Substantia nigra (tissue), 51 donors: ENCODE measurements at places on chromosomes 6 and 20.

DNA sequence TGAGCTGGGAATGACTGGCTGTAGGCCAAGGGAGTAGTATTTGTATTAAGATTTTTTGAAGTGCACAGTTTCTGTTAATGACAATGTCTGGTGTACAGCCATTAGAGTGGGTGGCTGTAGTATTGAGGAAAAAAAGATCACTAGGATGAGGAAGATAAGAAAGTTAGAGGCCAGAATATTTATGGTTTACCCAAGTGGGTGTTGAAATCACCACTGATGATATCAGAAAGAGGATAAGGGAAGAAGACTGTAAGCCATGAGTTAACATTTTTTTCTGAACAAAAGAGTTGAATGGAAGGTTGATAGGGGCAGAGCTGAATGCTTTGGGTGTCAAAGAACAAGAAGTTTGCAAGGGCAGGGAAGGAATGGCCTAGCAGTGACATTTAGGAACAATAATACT lies 104.7 kb downstream of the PRDM13 start:
- no peak for DNase-seq

- no peak for DNase-seq
Measured at GRCh38 chr20:3744806-3745685, 12.6 kb downstream of the HSPA12B start.

GRCh38 chr6:107656401-107656800 lies 166.5 kb downstream of the SOBP start:
- no peak for DNase-seq

- no peak for DNase-seq
Measured at GRCh38 chr20:44057698-44058675, 129.0 kb downstream of the JPH2 start.

GRCh38 chr6:17397764-17398194 lies 4.4 kb downstream of the CAP2 start:
- no peak for DNase-seq

GRCh38 chr20:60586269-60587050 lies 628.2 kb downstream of the CDH26 start:
- no peak for DNase-seq

DNA sequence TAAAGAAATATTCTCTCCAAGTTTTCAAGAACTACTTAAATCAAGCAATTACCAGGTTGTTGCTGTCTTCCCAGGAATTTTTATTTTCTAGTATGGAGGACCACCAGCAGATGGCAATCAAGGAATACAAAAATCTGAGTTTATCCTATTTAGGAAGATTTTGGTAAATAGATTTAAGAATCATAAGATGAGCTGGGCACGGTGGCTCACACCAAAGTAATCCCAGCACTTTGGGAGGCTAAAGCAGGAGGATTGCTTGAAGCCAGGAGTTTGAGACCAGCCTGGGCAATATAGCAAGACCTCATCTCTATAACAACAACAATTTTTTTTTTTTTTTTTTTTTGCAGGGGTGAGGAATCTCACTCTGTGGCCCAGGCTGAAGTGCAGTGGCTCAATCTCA lies 19.3 kb upstream of the SEC63 start:
- DNase-seq, result no peak

DNA sequence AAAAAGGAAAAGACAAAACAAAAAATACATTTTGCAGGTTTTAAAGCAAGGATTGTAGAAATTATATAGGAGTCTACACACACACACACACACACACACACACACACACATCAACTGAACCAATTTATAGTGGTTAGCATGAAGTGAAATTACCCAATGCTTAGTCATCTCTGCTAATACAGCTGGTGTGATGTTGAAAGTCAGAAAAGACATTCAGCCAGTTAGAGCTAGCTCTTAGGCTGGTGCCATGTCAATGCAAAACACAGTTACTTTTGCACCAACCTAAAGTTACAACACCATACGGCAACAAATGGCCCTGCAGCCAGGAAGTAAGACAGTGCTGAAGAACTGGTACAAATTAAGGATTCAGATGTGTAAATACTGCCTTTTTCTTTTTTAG lies 15.2 kb downstream of the FAM210B start:
- no peak for DNase-seq

DNA sequence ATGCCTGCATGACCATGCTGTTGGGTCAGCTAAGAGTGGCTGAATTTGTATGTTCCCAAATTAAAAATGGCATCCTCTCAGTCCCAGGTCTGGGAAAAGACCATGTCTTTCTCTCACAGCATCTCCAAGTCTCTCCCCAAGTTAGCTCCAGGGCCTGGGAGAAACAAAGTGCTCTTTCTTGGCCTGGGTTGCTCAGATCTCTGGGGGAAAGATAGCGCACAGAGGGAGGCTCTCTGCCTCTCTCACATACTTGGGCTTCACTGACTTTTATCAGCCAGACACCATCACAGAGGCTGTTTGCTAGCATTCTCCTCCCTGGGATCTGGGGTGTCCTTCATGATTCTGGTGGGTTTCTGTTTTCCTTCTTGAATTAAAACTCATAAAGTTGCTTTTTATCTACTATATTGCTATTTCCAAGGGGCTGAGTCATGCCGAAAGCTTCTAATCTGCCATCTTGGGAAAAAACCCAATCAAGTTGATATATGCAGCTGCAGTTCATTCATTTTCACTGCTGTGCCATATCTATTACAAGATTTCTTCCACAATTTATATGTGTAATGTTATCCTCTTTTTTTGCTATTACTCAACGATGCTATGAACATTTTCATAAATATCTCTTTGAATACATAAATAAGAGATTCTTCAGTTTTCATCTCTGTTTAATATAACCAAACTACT lies 190.2 kb downstream of the MOXD1 start:
- DNase-seq, result no peak

DNA sequence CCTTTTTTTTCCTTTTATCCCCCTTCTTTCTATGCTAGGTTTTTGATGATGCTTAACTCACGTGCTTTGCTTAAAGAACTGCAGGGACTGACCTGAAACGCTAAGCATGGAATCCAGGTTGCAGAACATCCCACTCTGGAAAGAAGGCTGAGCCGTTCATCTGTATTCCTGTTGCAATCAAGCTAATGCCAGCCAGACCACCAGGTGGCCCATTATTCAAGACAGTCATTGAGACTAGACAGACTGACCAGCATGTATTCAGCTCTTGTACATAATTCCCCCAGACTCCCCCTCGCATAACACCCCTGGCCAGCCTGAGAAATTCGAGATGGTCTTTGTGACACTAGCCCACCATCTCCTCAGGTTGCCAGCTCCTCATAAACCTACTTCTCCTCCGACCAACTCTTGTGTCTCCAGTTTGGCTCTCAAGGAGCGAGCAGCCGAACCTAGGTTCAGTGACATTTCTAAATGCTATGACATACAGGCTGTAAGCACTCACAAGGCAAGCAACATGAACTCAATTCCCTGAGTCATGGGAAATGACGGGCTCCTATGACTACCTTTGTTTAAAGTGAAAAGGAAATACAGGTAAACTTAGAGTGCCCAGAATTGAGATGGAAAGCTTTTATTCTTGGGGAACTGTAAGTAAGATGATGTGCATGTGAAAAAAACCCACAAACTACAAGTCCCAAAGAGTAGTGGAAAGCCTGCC lies 309.3 kb upstream of the CDYL start:
- no peak for DNase-seq

GRCh38 chr6:106511288-106512047 lies 117.8 kb downstream of the RTN4IP1 start:
- DNase-seq, result no peak

DNA sequence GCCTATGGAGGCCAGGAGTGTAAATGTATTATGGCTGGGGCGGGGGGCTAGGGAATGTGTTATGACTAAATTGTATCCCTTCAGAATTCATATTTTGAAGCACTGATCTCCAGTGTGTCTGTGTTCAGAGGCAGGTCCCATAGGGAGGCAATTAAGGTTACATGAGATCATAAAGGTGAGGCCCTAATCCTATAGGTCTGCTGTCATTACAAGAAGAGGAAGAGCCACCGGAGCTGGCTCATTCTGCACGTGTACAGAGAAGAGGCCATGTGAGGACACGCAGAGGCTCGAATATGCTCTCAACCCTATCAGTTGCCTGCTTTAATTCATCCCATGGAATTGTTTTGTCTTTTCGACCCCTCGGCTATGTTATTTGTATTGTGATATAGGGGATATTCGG lies 76.9 kb downstream of the VTA1 start:
- no peak for DNase-seq

- DNase-seq, result no peak
Measured at GRCh38 chr6:56677559-56677958, 34.9 kb upstream of the DST start.

GRCh38 chr6:42819803-42820511 lies 38.1 kb downstream of the BICRAL start:
- DNase-seq, result no peak

GRCh38 chr6:13273202-13273930 lies 55.0 kb downstream of the TBC1D7 start:
- no peak for DNase-seq

- no peak for DNase-seq
Measured at GRCh38 chr6:80528115-80528514, 421.6 kb downstream of the BCKDHB start.

DNA sequence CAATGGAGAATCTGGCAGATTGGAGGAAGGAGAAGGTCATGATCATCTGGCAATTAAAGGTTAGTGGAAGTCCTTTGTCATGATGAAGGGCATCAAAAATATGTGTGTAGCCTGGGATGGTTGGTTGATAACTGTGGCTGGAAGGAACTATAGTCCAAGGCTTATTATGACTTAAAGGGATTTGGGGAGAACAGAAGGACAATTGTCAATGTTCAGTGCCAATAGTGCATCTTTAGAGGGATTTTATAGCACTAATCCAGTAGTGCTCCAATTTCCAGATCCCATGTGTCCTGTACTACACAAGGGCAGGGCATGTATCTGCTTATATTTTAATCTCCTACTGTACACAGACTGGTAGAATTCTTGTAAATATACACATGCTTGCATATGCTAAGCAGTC lies 5.0 kb upstream of the ZBTB24 start:
- DNase-seq, result no peak

DNA sequence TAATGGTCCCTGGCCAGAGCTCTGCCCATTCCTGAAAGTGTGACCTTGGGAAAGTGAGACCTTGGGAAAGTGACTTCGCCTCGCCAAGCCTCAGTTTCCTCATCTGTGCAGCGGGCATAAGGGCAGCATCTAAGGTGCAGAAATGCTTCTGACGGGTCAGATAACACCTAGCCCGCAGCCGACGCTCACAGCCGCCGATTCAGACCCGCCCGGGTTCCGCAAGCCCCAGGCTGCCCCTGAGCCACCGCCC lies 486 bp downstream of the FKBP1A start:
- no peak for DNase-seq

DNA sequence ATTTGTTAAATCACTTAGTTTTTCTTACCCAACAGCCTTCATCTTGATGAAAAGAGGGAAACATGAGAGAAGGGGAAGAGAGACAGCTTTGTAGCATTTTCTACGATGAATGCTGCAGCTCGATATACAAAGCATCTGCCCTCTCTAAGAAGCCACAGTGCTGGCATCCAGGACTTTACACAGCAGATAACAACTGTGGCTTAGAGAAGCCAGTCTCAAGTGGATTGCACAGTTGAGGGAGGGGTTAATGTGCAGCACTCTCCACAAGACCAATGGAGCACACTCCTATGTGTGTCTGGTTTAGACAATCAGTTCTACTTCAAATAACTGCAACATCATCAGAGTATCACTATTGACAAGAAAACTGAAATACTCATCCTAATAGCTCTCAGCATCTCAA lies 5.8 kb downstream of the C6orf120 start:
- DNase-seq, result no peak

DNA sequence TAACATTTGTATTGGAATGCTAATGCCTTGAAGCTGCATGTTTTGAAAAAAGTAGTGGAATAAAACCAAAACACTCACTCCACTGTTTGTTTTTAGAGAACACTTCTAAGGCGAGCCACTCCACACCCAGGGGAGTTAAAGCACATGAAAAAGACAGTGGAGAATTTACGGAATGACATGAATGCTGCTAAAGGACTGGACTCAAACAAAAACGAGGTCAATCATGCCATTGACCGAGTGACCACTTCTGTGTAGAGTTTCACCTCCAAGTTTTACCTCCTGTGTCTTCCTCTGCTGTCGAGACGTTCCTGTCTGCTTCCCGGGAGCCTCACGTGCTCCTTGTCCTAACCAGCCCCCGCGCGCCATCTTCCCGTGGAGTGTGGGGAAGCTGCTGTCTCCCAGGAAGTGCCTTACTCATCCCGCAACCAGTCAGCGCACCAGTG lies 127.8 kb downstream of the LRRC1 start:
- DNase-seq, result no peak

- DNase-seq, result no peak
Measured at GRCh38 chr20:38373231-38373867, 27.1 kb downstream of the LBP start.

DNA sequence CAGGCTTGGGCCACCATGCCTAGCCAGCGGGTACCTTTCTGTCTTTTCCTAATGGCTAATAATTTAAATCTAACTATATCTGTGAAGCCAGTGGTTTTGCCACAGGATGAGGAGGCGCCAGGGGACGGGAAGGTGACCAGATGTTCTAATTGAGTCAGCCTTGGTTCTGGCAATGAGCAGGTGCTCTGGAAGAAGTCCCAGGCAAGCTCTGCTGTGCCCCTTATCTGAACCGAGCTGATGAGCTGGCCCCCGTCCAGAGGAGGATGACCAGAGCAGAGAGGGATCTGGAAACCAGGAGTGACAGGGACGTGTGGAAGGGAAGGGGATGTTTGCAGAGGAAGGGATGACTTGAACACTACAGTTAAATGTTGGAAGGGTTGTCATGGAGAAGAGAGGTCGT lies 46.7 kb downstream of the SLC35D3 start:
- no peak for DNase-seq
